ENCODE measurements at places on chromosomes 3 and 15. TPM values are rescaled to one million over a fixed set of nuclear protein-coding genes. Genes with fewer than 3 reads are reported as not detected.

- no peak for DNase-seq
Measured at GRCh38 chr3:100902572-100902971, 90.6 kb downstream of the ABI3BP start.

DNA sequence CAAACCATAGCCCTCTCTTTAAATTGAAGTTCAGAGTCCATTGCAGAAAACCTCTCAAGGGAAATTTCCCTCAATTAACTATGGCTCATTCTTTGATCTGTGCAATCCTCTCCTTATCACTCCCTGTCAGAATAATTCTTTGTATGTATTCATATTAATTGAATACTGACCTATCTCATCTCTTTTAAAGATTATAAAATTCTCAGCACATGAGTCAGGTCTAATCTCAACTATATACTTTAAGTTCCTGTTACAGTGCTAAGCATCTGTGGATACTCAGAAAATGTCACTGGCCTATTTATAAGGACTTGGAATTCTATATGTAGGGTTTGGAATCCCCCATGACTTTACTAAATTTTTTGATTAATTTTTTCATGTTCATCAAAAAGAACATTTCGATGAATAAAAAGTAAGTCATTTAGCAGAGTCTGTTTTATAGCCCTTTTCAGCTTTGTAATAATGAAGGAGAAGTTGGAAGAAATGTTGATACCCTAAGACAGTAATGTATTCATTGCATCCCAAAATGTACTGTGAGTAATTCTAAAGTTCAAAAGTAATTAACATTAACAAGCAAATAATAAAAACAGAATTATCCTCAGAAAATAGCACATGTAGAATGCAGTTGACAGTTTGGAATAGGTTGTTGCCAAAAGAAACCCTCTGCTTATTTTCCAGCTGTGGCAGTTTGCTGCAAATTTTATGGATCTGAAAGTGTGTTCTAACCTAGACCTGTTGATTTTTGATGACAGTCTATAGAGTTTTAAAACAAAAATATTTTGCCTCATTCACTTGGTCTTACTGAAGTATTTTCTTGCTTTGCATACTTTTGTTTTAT is 503.4 kb upstream of the CBLB start:
- DNase-seq, result no peak

RAB27A gene
- 27.6 TPM for total RNA-seq

PLSCR5 gene
- total RNA-seq, result not detected

TRH gene
- 0.97 TPM for total RNA-seq

Data from prostate gland (tissue), 2 donors.